ENCODE measurements at places on chromosomes 7 and 10. TPM values are rescaled to one million over a fixed set of nuclear protein-coding genes. Genes with fewer than 3 reads are reported as not detected.

Gene CUBN
- 4.8 TPM for total RNA-seq

Gene JAKMIP3
- 0.32 TPM for total RNA-seq

Gene NANOS1
- 0.23 TPM for total RNA-seq

Gene CHST15
- total RNA-seq = 0.46 TPM

Gene MYL10
- not detected for total RNA-seq

Gene DOCK1
- total RNA-seq = 69.8 TPM

Gene EGR2
- total RNA-seq = 2.3 TPM

Gene STN1
- 36.8 TPM for total RNA-seq

Gene SMKR1
- not detected for total RNA-seq

Gene PNLIPRP1
- total RNA-seq = not detected

Gene PPP1R9A
- 0.51 TPM for total RNA-seq

Gene TAS2R41
- total RNA-seq = not detected

Gene AGBL3
- total RNA-seq = 0.89 TPM

Gene NPC1L1
- not detected for total RNA-seq

Gene ERVW-1
- total RNA-seq = not detected

Gene PTPRE
- 9.5 TPM for total RNA-seq

Gene TMEM236
- under 0.01 TPM for total RNA-seq

Gene VTI1A
- 33.9 TPM for total RNA-seq

Gene RAPGEF5
- 1.5 TPM for total RNA-seq

Gene ADAMTS14
- total RNA-seq = 3.6 TPM

Gene ATOH7
- total RNA-seq = not detected

Gene PVRIG
- not detected for total RNA-seq

Gene SLC13A1
- total RNA-seq = not detected

Gene EVX1
- total RNA-seq = not detected

Gene CPVL
- total RNA-seq = 0.30 TPM

Gene ACSM6
- not detected for total RNA-seq

Gene DEPP1
- 20.9 TPM for total RNA-seq

Gene FXYD4
- total RNA-seq = not detected

Gene LRRC61
- 1.8 TPM for total RNA-seq

Gene CYP3A4
- not detected for total RNA-seq

Gene NPFFR1
- total RNA-seq = not detected

Gene TEX47
- not detected for total RNA-seq

Gene SCIN
- 6.2 TPM for total RNA-seq

Gene CHN2
- 1.5 TPM for total RNA-seq

Gene RBM20
- total RNA-seq = 0.18 TPM

Gene VPS50
- 33.5 TPM for total RNA-seq

Gene FGFBP3
- total RNA-seq = 0.59 TPM

Gene PRF1
- not detected for total RNA-seq

Gene C7orf57
- total RNA-seq = not detected

Gene GHRHR
- total RNA-seq = not detected

Gene H2BK1
- total RNA-seq = not detected

Gene MMD2
- total RNA-seq = not detected

Gene MNX1
- total RNA-seq = not detected

Gene ITGB8
- 12.6 TPM for total RNA-seq

Gene MRPL32
- 41.9 TPM for total RNA-seq

Gene PSMA2
- 88.5 TPM for total RNA-seq

Gene CPA4
- 113 TPM for total RNA-seq

Gene ADAM22
- 1.8 TPM for total RNA-seq

Gene GIMAP1
- not detected for total RNA-seq

Gene IGFBP3
- total RNA-seq = 1,139 TPM

All from smooth muscle cell of the umbilical artery (primary cell).